ENCODE measurements at places on chromosomes 2 and 18. TPM values are rescaled to one million over a fixed set of nuclear protein-coding genes. Genes with fewer than 3 reads are reported as not detected.

RAD51AP2 gene
- total RNA-seq = not detected

GRCh38 chr2:136167721-136168475, 49.9 kb upstream of the CXCR4 start:
- no peak for DNase-seq

- DNase-seq = no peak
These were observed 12.5 kb downstream of the MOCOS start for GRCh38 chr18:36199691-36200295.

GRCh38 chr18:77096936-77097886, 35.4 kb downstream of the MBP start:
- DNase-seq = no peak

TSHZ1 gene
- 32.0 TPM for total RNA-seq

DNA sequence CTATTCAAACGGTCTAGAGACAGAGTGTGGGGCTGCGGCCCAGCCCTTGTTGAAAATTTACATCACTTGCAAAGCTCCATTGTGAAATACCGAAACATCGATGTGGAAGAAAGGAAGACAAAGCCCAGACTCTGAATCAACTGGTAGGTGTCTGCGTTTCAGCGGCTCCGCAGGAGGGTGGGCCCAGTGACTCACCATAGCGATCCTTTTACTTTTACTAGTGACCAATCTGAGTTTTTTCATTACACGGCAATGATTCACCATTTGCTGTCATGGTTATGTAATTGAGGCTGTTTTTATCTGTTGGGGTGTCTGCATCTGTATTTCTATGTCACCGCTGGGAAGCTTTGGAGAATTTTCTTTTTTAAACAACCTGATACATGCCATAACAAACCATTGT, 66.6 kb upstream of the ODC1 start:
- no peak for DNase-seq

- DNase-seq = peak; percentile 10
These were observed 51.3 kb upstream of the CERS6 start for GRCh38 chr2:168404764-168405163.

SPHKAP gene
- 0.03 TPM for total RNA-seq

DNA sequence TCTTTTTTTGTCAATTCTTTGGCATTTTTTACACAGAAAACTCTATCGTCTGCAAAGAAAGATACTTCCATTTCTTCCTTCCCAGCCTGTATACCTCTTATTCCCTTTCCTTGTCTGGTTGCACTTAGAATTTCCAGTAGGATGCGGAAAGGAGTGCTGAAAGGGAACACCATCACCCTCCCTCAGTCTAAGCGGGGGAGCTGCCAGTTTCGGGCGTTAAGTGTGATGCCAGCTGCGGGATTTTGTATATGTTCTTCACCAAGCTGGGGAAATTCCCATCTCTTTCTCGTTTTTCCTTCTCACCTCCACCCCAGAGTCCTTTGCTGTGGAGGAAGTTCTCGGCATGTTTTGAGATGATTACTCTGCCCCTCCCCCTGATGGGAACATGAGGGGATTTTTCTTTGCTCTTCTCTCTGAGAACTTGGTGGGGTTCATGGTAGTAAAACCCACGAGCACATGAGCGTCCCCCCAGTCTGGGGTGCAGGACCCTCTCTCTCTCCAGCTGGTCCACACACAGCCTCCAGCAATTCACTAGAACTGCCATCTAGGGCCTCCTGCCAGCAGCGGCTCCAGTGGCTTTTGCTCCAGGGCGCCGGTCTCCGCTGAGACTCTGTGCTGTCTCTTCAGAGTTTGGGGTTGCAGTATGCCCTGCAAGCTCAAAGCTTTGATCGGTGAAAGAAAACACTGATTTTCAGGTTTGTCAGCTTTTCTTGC, 15.5 kb downstream of the AQP12A start:
- DNase-seq = no peak

DUSP2 gene
- total RNA-seq = 11.3 TPM

EMILIN1 gene
- total RNA-seq = 210 TPM

- DNase-seq = peak; percentile 10
These were observed 151.6 kb downstream of the FSHR start for GRCh38 chr2:49002750-49003149.

DNA sequence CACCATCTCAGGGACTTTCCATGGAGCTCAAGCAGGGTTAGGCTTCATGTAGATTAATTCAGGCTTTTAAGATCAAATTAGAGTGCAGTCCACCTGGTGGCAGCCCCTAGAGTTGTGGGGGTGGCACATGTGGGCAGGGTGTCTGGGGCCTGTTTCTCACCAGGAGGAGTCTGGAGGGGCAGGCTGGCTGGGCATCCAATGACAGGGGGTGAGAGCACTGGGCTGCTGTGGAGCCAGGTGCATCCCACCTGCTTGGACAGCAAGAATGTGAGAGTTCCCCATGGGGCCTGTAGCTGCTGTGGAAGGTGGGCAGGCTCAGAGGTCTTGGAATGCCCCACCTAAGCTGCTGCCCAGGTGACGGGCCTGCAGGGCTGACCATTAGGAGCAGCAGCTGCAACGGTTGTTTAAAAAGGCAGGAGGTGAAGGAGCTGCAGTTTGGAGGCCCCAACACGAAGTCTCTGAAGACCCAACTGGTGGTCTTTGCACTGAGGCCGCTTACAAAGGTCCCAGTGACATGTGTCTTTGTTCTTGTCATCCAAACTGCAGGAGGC, 686.3 kb upstream of the HS6ST1 start:
- DNase-seq = no peak

MLPH gene
- total RNA-seq = 222 TPM

DNA sequence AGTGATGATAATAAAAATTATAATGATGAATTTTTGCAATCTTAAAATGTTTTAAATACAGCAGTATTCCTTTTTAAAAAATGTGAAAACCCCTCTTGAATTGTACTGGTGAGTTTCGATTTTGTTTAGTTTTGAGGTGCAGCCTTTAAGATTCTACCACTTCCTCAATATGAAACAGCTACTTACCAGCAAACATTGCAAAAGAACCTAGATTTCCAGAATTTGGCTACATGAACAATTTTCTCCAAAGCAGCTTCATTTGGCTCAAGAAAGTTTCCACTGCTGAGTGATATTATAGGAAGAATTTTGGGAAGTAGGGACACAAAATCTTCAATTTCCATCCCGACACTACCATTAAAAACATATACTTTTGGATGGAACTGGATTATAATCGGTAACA, 12.0 kb downstream of the TCF4 start:
- no peak for DNase-seq

COL4A3 gene
- 16.0 TPM for total RNA-seq

DNA sequence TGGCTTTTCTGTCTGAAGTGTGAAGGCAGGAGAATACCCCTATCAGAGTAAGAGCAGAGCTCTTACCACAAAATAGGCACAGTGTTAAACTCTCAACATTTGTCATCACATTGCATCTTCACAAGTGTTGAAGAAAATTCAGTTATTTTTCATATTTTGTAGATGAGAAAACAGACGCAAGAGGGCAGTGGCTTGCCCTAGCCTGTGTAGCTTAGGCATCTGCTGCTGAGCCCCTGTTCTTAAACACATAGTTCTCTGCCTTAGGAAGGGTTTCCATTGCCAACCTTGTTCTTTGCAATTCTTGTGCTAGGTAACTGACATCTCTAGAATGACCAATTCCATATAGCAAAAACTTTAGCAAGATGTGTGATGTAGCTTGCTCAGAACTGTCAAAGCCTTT, 112.7 kb upstream of the RMDN2 start:
- DNase-seq = no peak

CELF4 gene
- total RNA-seq = 3.8 TPM

GRCh38 chr2:30655211-30655610, 152.0 kb downstream of the CAPN13 start:
- DNase-seq = no peak

- DNase-seq = no peak
These were observed 242.4 kb downstream of the ARHGAP15 start for GRCh38 chr2:143371616-143372015.

- DNase-seq = no peak
These were observed 114.3 kb downstream of the LCLAT1 start for GRCh38 chr2:30561349-30561748.

THSD7B gene
- 0.75 TPM for total RNA-seq

DNA sequence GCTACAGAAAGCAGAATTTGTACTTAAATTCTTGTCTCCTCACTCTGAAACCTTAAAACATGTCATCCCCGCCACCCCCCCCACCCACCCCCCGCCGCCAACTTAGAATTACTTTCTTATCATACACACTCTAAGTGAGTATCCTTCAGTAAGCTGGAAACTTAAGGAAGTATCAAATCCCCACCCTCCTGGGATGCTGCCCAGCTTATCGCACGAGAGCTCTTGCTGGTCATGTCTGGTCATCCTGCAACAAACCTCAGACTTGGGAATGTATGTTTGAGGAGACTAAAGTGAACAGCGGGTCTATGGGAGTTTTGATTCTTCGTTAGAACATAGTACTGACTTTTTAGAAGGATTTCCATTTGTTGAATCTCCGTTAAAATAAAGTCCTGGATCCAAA, 203.3 kb downstream of the PTGR3 start:
- DNase-seq = no peak

- no peak for DNase-seq
These were observed 905 bp downstream of the TTLL4 start for GRCh38 chr2:218711550-218711929.

DNA sequence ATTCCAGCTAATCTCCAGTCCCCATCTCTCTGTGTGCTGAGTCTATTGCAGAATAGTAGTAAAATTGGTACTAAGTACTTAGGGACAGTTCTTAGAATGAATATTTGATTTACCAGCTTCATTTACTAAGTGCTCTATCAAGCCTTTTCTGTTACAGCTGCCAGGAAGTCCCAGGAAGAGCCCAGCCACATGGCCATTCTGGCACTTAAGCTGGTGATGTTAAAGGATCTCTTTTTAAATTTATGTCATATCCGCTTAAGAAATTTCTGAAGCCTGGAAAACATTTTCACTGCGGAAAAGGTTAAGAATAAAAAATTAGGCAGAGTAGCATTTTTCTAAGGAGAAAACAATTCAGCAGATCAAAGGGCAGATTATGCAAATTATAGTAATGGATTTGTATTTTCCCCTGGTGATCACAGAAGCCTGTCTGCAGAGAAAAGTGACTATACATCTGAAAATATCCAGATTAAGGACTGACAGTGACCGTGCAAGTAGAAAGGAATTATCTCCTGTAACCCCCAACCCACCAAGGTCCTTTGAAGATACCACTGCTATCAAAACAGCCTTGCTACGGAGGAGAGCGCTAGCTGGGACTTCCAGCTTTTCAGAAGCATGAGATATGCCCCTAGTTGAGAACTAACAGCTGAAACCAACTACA, 260.8 kb downstream of the SH3BP4 start:
- no peak for DNase-seq

LHCGR gene
- 0.32 TPM for total RNA-seq

GRCh38 chr18:8003878-8004675, 437.0 kb downstream of the PTPRM start:
- no peak for DNase-seq

DNA sequence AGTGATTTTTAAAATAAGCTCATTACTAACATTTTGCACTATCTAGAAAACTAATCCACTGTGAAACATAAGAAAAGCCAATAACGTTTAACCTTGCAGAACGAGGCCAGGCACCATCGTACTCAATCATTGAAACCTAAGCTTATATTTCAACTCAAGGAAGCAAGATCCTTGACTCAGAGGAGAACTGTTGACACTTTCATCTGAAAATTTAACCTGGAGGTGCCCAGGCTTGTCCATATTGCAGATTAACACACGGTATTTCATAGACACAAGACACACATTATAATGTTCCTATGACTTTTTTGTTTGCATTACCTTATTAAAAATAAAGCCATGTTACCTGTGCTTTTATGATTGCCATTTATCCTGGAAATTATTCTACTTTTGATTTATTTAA, 89.6 kb downstream of the ZNF385B start:
- no peak for DNase-seq

- DNase-seq = no peak
These were observed 402.8 kb upstream of the SYT4 start for GRCh38 chr18:43680096-43680495.

DNA sequence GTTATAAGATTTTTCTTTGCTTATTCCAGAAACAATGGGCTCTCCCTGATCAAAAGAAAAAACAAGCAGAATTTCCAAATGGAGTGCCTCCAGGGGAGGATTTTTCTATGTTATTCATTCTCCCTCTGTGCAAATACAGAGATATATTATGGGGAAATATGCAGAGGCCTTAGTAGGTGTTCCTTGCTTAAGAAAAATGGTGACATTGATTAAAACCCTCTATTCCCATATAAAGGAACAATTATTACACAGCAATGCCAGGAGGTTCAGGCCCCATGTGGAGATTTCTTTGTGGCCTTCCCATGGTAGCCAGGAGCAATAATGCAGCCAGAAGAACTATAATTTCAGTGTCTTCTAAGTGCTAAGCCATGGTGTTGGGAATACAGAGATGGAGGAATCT, 255.9 kb upstream of the CXCR4 start:
- no peak for DNase-seq

Measured in mucosa of gallbladder (tissue), 1 donor.